ENCODE measurements at places on chromosomes 2 and 18. TPM values are rescaled to one million over a fixed set of nuclear protein-coding genes. Genes with fewer than 3 reads are reported as not detected.

Gene HOXD10
- total RNA-seq, result 5.4 TPM

Gene IL18RAP
- not detected for total RNA-seq

Gene LYPD6B
- total RNA-seq, result not detected

Gene FBXO48
- total RNA-seq, result 0.55 TPM

Gene D2HGDH
- total RNA-seq, result 10.6 TPM
